GM23248 (cell line): ENCODE measurements at places on chromosomes 4 and X.

DNA sequence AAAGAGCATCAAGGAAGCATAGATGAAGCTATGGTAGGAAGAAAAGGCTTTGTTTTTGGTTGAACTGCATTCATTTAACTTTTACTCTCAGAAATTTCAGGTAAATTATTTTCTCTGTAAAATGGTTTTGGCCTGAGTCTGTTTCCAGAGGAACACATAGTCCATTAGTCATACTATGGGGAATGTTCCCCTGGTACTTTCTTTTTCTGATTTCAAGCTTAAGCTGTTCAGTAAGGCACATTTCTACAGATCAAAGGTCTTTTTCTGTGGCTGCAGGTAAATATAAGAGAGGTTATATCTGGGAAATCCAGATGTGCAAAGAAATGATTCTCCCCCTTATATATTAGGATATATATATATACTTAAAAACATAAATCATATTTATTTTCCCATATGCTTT lies 1744.4 kb upstream of the ADGRL3 start:
- no peak for DNase-seq

DNA sequence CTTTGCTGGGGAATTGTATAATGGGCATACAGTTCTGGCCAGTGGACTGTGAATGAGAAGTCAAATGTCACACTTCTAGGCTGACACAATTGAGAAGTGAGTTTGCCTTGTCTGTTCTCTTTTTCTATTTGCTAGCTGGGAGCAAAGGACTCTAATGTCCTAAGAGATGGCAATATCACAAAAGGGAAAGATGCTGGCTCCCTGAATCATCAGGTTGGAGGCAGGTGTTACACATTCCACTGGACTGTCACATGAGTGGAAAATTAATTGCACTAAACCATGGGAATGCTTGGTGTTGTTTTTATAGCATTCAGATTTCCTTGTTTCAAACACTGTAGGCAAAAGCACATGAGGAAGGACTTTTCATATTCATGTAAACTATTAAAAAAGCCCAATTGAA lies 388.3 kb downstream of the ADAM29 start:
- DNase-seq, result no peak

- peak; percentile 49 for DNase-seq
Observed at GRCh38 chrX:123833387-123833786, 26.5 kb upstream of the XIAP start.

GRCh38 chrX:153802513-153803045 lies 8.1 kb downstream of the SSR4 start:
- no peak for DNase-seq

DNA sequence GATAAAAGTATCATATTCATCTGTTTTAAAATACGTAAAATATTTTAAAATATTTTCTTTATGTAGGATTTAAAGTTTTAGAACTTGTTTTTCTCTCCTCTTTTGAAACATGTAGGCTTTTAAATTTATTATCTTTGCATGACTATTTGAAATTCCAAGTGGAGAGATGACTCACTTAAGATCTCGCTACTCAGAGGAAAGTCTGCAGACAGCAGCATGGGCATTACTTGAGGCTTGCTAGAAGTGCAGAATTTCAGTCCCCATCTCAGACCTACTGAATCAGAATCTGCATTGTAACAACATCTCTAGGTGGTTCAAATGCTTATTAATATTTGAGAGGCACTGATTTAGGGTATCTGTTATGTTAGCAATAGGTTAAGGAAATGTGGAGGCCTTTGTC lies 225.7 kb upstream of the ARX start:
- DNase-seq, result no peak

- no peak for DNase-seq
Observed at GRCh38 chr4:118398226-118399090, 45.7 kb upstream of the PRSS12 start.

- DNase-seq, result peak; percentile 68
Observed at GRCh38 chrX:107747596-107748161, 27.9 kb downstream of the TSC22D3 start.

- peak; percentile 80 for DNase-seq
Observed at GRCh38 chrX:140764401-140764919, 54.9 kb downstream of the LINC00632 start.

GRCh38 chrX:9927698-9928482 lies 39.3 kb upstream of the CLDN34 start:
- DNase-seq, result no peak

- DNase-seq, result no peak
Observed at GRCh38 chr4:140617499-140618248, 48.9 kb upstream of the UCP1 start.

- DNase-seq, result no peak
Observed at GRCh38 chr4:145907390-145907789, 31.2 kb downstream of the ZNF827 start.

DNA sequence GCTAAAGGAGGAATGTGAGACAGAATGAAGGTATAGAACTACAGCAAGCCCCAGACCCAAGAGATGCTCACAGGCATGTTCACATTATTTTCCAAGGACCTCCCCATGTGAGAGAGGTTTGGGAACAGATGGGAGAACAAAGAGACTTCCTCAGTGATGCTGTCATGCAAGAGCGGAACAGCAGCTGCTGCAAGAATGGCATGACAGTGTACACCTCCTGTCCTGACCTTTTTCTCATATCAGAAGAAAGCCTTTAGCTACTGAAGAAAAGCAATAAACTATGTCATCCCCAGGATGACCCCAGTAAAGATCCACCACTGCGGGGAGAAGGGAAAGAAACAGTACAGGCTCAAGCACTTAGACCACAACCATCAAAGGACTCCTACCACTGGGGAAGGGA lies 7.2 kb downstream of the PRDM5 start:
- no peak for DNase-seq

DNA sequence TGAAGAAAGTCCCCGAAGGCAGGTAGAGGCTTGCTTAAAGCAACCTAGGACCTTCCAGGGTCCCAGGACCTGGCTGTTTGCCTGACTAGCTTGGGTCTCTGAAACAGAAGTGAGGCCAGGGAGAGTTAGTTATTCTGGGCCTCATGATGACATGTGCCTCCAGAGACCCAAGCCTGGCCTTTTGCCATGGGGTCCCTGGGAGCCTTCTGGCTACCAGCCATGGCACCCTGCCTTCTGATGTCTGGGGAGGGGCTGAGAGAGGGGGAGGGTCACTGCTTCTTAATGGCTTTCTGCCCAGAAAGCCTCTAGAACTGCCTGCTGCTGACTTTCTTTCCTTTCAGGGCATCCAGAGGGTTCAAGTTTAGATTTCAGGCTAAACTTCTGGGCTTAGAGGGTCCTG lies 1.0 kb upstream of the STARD8 start:
- no peak for DNase-seq

DNA sequence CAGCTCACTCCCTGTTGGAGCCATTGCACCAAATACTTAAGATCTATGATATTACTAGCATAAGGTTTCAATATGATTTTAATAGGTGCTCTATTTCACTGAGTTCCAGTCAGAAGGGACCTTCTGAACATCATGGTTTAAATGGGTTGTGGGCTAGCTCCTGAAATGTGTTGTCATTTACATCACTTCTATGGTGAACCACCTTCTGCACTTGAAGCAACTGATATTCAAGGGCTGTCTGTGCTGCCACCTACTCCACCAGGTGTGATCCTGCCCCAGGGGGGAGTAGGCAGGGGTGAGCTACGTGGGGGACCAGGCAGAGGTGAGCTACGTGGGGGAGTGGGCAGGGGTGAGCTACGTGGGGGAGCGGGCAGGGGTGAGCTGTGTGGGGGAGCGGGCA lies 35.2 kb downstream of the RNF175 start:
- no peak for DNase-seq

DNA sequence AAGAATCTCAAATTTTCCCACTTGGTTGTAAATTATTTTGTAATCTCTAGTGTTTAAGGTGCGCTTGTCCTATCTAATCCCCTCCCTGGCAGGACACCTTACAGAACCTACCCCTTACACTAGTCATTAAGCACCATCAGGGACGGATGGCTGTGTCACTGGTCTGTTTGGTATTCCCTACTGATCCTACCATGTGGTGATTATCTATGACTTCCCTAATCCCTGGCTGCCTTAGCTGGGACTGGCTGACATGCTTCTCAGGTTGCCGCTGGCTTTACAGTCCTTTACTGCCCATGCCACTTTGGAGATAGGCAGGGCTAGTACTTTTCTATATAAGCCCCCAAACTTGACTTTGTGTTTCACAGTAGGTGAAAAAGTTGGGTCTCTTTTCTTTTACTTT lies 58.6 kb downstream of the ELOVL6 start:
- no peak for DNase-seq

- DNase-seq, result no peak
Observed at GRCh38 chrX:82973646-82974045, 534.4 kb upstream of the POU3F4 start.

GRCh38 chrX:88991583-88992132 lies 244.6 kb downstream of the CPXCR1 start:
- DNase-seq, result no peak

DNA sequence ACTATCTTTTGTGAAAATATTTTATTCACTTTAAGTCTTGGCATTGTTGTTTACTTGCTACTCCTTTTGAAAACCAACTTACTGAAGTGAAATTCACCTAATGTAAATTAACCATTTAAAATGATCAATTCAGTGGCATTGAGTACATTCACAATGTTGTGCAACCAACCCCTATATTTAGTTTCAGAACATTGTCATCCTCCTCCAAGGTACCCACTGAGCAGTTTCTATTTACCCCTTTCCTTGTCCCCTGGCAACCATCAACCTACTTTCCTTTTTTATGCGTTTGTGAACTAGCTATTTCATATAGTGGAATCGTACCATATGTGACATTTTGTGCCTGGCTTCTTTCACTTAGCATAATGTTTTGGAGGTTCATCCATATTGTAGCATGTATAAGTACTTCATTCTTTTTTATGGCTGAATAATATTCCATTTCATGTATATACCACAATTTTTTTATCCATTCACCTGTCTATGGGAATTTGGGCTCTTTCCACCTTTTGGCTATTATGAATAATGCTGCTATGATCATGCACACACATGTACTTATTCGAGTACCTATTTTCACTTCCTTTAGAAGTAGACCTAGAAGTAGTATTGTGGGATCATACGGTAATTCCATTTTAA lies 85.0 kb downstream of the WWC2 start:
- DNase-seq, result no peak

DNA sequence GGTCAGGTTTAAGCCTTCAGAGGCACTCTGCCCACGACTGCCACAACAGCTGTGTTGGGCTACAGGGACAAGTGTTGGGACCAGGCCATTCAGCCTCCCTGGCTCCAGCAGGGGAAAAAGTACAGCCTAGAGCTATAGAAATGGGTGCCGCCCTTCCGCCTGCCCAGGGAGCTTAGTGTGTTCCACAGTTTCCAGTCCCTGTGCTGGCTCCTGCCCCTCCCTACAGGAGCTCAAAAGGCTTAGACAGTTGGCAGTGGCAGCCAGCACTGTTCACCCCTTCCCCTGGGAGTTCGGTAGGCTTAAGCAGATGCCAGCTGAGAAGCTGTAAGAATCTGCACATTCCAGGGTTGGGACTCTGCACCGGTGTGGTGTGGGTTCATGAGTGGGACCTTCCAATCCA lies 408.2 kb upstream of the INTU start:
- DNase-seq, result no peak

DNA sequence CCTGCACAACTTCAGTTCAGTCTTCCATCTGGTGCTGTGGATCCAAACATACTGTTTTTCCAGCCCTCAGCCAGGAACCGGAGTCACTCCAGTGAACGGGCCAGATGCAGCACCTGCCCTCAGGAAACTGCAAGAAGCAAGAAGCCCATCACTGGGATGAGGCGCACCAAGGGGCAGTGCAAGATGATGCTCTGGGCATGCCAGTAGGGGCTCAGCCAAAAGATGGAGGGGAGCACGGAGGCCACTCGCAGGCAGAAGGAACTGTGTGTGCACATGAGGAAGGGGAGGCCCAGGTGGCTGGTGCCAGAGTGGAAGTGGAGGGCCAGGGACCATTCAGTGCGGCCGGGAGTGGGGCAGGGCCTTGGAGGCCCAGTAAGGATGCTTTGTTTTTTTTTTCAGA lies 161.7 kb upstream of the MAMLD1 start:
- DNase-seq, result no peak

DNA sequence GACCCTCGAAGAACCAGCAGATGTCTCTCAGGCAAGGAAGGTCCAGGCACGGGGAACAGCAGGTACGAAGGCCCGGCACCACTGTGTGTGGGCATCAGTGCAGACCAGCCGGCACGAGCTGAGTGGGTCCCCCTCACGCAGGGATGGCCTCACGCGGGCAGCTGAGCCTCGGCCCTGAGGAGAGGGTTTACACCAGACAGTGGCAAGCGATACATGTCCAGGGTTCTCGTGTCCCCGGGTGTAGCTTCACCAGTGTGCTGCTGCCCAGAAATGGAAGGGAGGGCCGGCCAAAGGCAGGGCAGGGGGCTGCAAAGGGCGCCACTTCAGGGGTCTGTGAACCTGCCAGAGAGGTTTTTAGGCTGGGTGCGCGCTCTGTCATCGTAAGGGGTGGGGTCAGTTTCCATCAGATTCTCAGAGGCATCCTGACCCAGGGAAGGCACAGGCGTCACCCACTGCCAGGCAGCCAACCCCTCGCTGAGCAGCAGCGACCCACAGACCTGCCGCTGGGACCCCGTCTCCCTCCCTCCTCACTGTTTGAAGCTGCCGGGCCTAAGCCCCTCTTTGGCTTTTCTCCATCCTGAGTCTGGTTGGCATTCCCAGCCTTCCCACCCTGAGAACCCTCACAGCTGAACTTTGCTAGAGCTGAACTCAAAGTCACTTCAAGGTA lies 107.0 kb downstream of the CPZ start:
- DNase-seq, result no peak

- no peak for DNase-seq
Observed at GRCh38 chrX:42073448-42073847, 150.1 kb upstream of the CASK start.

GRCh38 chr4:45568694-45569093 lies 555.2 kb downstream of the GABRG1 start:
- no peak for DNase-seq

DNA sequence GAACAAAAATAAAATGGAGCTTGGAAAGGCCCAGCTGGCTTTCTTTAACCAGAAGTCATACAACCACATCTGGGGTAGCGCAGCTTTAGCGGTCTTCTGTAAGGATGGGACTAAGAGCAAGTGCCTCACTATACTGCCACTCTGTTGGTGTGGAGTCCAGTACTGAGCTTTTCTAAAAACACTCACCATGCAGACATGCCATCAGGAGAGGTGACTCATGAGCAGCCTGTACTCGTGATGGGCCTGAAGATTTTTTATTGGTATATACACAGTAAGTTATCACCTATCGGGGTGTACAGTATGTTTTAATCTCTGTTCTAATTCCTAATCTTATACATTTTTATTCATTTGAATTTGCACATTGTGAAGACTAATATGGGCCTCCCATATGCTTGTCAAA lies 9.6 kb downstream of the PPP3CA start:
- DNase-seq, result peak; percentile 77
